Activated CD4-positive, CD25-positive, alpha-beta regulatory T cell (primary cell): ENCODE measurements at places on chromosomes 2 and 18.

DNA sequence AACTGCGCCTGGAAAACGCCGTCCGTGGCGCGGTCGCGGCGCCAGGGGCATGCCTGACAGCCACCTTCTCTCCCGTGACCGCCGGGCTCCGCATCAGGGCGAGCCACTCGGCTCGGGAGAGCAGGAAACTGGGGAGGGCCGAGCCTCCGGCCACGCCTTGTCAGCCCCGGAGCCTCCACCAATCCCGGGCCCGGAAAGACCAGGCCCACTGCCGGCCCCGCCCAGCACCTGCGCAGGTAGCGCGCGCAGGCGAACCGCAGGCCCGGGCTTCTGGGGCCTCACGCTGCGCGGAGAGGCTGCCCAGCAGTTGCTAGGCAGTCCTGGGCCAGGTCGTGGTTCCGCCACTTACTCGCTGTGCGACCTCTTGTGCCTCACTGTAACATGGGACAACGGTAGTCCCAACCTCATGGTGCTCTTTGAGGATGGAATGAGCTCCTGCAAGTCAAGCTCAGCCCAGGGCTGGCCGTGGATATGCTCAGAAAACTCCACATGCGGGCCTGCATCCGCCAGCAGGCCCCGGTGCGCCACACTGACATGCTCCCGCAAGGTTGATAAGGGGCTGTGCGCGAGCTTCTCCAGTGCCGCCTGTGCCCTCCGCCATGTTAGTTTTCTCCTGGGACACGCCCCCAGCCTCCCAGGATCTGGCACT, 97.1 kb downstream of the INHBB start:
- DNase-seq: no peak

- no peak for DNase-seq
These were observed 11.0 kb downstream of the ITGA4 start for GRCh38 chr2:181467966-181468707.

DNA sequence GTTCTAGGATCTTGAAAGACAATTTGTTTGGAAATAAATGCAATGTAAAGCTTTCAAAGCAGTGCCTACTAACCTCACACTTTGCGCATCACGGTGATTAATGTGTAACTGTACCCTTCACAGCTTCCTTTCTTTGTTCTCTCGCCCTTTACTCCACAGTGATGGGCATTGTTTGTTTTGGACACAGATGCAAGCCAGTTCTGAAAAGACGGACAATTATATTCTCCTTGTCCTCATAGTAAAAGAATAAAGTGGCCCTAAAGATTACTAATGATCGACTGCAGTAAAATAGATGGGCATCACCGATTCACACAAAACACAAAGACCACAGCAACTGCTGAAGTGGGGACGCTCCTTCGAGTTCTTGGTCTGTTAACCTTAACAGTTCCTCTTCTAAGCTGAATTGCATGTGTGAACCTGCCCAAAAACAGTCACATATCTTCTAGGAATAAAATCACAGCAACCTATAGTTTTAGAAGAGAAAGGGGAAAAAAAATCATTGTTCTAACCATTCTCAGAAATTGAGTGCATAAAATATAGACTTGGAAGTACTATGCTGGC, 7.7 kb downstream of the L3MBTL4 start:
- DNase-seq: no peak

DNA sequence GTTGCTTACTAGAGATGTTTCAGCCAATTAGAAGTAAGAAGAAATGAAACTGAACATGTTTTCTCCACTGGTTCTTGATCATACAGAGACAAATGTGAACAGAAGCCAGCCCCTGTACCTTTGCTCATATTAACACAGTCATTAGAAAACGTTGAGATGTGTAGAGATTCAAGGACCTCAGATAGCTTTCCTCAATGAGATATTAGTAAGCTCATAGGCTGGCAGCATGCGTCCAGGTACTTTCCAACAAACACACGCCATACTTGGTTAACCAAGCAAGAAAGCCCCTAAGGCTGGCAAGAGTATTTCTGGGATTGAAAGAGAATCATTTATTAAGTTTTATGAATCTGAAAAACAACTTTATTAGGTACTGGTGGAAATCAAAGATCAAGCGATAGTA, 37.5 kb downstream of the SLC5A7 start:
- no peak for DNase-seq

GRCh38 chr2:215751200-215751910, 262.0 kb downstream of the MREG start:
- no peak for DNase-seq
